SK-N-DZ (cell line): ENCODE measurements at places on chromosomes 2 and 18.

GRCh38 chr2:12534646-12535263 lies 182.0 kb upstream of the TRIB2 start:
- DNase-seq = no peak

DNA sequence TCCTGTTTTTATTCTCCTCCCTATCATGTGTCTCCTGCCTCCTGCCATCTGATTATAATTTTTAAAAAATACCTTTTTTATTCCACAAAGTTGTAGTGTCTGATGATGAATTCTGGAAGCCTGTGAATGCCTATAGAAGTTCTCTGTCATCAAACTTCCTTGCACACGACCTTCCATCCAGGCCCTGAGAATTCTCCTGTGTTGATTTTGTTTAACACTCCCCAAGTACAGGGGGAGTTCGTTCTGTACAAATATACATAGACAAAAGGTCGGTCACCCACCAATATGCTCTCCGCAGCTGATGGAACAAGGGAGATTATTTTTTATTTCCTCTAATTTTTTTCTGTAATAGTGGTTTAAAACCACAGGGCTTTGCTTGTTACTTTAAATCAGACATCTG lies 232.5 kb downstream of the PIEZO2 start:
- DNase-seq = no peak

GRCh38 chr18:41922176-41922575 lies 32.9 kb upstream of the PIK3C3 start:
- DNase-seq = no peak

GRCh38 chr18:41681138-41681880 lies 273.7 kb upstream of the PIK3C3 start:
- no peak for DNase-seq

- DNase-seq = no peak
Observed at GRCh38 chr2:200655918-200656580, 70.2 kb downstream of the AOX1 start.

- DNase-seq = no peak
Observed at GRCh38 chr2:20200697-20201555, 24.0 kb downstream of the SDC1 start.

DNA sequence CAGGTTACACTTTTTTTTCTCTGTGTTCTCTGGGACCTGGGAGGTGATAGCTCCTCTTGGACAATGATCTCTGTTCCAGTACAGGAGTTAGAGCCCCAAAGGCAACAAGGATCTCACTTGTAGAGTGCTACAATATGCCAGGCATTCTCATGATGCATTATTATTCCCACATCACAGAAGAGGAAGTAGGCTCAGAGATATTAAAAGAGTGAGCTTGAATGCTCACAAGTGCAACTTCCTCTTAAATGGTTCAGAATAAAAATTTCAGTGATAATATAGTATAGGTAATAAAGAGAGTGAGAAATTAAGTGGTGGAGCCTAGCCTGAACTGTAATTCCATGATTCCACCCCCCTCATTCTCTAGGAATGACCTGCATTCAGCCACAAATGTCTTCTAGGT lies 21.4 kb downstream of the POLE4 start:
- no peak for DNase-seq

GRCh38 chr2:12980817-12981216 lies 264.1 kb downstream of the TRIB2 start:
- no peak for DNase-seq

DNA sequence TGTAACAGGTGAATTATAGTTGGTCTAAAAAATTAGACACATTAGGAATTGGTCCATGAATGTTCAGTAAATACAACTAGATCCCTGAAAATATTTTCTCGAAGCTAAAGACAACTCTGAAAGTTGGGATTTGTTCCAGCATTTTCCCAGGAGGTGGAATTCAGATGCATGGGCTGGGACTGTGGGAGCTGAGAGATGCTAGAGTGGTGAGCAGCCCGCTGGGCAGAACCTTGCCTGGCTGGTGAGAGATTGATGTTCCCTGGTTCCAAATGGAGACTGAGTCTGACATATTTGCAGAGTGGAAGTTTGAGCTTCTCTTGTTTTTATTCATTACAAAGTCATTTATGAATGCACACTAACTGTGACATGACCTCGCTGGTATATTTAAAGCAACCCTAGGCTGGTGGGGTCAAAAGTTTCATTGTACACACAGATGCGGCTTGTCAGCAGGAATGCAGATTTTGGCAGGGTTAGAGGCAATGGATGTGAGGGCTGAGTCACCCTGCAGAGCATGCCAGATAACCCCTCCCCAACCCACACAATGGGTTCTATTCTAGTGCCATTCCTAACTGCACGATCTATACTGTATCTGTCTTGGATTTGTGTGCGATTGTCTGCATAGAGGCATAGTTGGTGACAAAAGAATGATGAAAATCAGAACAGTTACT lies 23.5 kb upstream of the TMEM178A start:
- DNase-seq = no peak

GRCh38 chr2:196171946-196172345 lies 568 bp upstream of the STK17B start:
- DNase-seq = peak; percentile 29

- no peak for DNase-seq
Observed at GRCh38 chr2:36859366-36859792, 107.0 kb downstream of the STRN start.

DNA sequence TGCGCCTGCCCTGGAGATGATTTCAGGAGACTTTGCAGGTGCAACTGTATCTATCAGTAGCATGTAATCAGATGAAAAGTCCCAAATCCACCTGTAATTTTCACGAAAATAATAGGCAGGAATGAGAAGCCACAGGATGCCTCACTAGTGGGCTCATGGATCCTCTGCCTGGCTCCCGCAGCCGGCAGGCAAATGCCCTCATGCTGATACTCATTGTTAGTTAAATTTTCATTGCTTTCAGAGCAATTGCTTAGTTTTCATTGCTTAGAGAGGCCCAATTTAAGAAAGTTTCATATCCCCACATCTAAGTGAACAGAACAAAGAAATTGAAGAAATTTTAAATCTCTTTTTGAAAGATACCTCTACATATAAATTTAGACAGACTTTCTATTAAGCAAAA lies 57.6 kb upstream of the CTDP1 start:
- DNase-seq = no peak

DNA sequence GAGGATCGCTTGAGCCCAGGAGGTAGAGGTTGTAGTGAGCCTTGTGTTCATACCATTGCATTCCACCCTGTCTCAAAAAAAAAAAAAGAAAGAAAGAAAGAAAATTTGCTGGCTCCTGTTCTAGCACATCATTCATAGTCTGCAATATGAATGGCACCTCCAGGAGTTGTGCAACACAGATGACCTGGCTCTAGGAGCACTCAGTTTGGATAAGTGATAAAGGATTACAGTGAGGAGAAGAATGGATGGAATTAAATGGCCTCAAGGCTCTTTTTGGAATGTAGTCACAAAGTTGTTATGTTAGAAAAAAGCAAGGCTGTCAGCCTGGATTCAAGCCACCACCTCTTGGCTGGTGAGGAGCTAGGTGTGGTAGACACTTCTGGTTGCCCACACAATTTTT lies 21.5 kb upstream of the SPRED2 start:
- DNase-seq = no peak

DNA sequence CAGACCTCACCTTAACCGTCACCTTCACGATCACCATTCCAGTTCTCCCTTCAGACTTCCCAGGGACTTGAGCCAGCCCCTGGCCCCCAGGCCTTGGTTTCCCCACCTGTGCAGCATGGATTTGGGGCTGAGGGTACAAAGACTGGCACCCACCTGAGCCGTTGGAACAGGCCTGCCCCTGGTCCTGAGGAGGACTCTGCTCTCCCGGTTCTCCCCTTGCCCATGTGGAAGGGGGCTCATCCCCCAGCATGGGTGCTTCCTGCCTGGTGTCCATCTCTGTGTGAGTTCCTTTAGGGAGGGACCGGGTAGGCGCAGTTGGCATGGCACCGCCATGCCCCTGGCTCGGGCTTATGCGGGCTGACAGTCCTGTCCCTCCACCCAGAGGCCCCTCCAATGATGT lies 10.9 kb upstream of the GPR35 start:
- DNase-seq = no peak

GRCh38 chr2:235421618-235422017 lies 72.2 kb upstream of the AGAP1 start:
- no peak for DNase-seq

- no peak for DNase-seq
Observed at GRCh38 chr2:22842205-22842869, 542.6 kb upstream of the KLHL29 start.

DNA sequence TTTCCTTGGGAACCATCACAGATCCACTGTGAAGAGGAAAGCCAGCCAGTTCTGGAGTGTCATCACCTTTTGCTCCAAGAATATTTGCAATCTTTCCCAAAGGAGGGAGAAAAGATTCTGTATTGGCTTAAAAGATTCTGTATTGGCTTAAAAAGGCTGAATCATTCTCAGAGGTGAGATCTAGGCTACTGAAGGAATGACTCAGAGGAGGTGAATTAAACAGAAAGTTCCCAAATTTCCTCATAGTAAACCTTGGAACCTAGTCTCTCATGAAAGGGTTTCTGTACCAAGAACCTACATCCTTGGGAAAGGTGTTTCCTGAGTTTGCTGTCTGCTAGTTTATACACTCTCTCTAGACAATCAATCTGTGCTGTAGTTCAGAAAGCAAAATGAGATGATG lies 34.1 kb upstream of the GRB14 start:
- no peak for DNase-seq

GRCh38 chr2:199583676-199584075 lies 125.9 kb upstream of the SATB2 start:
- no peak for DNase-seq

- DNase-seq = no peak
Observed at GRCh38 chr2:135636982-135637381, 104.7 kb upstream of the UBXN4 start.

DNA sequence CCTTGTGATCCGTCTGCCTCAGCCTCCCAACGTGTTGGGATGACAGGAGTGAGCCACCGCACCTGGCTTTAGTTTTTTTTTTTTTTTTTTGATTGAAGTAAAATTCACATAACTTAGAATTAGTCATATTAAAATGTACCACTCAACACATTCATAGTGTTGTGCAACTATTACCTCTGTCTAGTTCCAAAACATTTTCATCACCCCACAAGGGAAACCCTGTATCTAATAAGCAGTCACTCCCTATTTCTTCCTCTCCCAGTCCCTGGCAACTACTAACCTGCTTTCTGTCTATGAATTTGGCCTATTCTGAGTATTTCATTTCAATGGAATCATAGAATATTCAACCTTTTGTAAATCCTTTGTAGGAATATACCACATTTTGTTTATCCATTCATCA lies 123.9 kb upstream of the FAM117B start:
- no peak for DNase-seq

GRCh38 chr2:239944694-239945551 lies 80.2 kb downstream of the NDUFA10 start:
- no peak for DNase-seq

DNA sequence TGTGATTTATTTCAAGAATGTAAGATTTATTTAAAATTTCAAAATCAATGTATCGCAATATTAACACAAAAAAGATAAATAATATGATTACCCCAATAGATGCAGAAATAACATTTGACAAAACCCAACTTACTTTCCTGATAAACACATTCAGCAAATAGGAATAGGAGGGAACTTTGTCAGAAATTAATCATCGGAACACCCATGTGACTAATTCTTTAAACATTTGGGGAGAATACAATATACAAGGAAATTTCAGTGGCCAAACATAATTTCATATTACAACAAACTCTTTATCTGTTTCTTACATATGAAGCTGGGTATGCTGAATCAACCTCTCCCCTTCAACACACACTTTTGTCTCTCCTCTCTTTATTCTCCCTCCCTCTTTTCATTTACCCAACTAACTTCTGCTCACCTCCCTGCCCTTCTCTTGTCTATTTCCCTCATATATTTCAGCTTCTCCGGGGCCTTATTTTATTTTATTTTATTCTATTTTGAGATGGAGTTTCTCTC lies 309.6 kb upstream of the CNTNAP5 start:
- no peak for DNase-seq

GRCh38 chr2:200930947-200931626 lies 32.4 kb downstream of the ORC2 start:
- DNase-seq = no peak

- DNase-seq = peak; percentile 51
Observed at GRCh38 chr18:74342416-74343043, 26.9 kb downstream of the C18orf63 start.

DNA sequence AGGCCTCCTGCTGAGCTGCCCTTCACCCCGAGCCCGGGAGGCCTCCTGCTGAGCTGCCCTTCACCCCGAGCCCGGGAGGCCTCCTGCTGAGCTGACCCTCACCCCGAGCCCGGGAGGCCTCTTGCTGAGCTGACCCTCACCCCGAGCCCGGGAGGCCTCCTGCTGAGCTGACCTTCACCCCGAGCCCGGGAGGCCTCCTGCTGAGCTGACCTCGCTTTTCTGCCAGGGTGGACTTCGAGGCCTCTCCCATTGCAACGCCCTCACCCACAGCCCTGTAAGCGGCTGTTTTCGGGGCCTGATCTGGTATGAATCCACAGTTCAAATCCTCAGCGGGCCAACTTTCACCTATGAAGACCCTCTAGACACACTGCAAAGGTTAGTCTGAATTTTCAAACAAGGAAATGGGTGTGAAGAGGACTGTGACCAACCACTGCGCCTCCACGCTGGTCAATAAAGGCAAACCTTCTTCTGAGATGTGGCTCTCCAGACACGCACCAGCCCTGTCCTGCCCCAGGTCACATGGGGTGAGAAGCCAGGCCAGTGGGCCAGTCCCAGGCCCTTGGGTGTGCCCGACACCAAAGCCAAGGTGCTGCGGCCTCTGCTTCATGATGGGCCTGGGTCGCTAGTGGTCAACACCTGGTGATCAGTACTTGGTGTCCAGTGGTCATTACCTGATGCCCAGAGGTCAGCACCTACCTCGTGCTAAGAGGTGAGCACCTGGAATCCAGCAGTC lies 225.1 kb upstream of the SALL3 start:
- no peak for DNase-seq

- no peak for DNase-seq
Observed at GRCh38 chr2:86049529-86049928, 56.2 kb downstream of the POLR1A start.

- DNase-seq = no peak
Observed at GRCh38 chr2:144596073-144596871, 76.4 kb upstream of the ZEB2 start.

DNA sequence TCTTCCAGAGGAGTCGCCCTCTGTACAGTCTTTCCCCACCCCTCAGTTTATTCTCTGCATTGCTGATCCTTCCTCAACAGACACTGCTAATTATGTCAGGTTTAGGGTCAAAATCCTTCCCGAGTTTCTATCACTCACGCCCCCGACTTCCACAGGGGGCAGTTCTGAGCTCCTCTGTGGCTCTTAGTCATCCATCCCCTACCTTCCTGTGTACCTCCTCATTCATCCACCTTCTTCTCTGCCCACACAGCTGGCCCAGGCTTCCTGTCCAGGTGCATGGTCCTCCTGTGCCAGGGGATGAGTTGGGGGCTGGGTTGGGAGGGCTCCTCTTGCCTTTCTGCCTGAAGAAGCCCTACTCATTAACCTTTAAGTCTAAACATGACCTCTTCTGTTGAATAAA lies 202.9 kb downstream of the ARL4C start:
- peak; percentile 17 for DNase-seq
